ENCODE measurements at places on chromosomes 16 and 17. TPM values are rescaled to one million over a fixed set of nuclear protein-coding genes. Genes with fewer than 3 reads are reported as not detected.

The HEATR9 gene
- polyA plus RNA-seq = 0.44 TPM

The GUCY2D gene
- 0.84 TPM for polyA plus RNA-seq

The ZFPM1 gene
- polyA plus RNA-seq = 8.7 TPM

The SMTNL2 gene
- polyA plus RNA-seq = 12.8 TPM

The ARRB2 gene
- polyA plus RNA-seq = 105 TPM

The NPIPB13 gene
- 32.5 TPM for polyA plus RNA-seq

The CLDN7 gene
- polyA plus RNA-seq = 1.3 TPM

The SLC16A6 gene
- 2.3 TPM for polyA plus RNA-seq

The KREMEN2 gene
- polyA plus RNA-seq = 1.4 TPM

The IL32 gene
- polyA plus RNA-seq = 20.2 TPM

The FBXL16 gene
- polyA plus RNA-seq = 74.4 TPM

The PRSS36 gene
- polyA plus RNA-seq = 10.5 TPM

The GCGR gene
- not detected for polyA plus RNA-seq

The OTOP2 gene
- not detected for polyA plus RNA-seq

The ABCA8 gene
- 20.7 TPM for polyA plus RNA-seq

The DDX52 gene
- polyA plus RNA-seq = 26.7 TPM

The SKAP1 gene
- 32.3 TPM for polyA plus RNA-seq
